Tibial artery (tissue), 4 donors: ENCODE measurements at places on chromosomes 11 and 22.

DNA sequence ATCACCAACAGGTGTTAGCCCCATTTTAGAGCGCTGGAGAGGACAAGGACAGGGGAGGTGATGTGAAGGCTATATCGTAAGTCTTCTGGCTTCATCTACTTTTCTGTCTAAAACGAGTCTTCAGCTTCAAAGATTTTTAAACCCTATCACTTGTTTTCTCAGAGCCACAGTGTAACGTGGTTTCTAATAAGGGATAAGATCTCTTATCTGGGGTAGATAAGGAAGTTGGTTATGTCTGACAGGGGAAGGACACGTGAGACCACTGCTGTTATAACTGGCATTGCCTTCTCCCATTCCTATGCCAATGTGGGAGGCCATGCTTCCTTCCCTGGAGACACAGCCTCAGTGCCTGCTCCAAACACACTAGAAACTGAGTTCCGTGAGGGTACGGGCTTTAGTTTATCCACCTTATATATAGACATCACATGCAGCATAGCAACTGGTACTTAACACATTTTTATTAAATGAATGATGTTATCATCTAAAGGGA is 39.3 kb downstream of the LARGE2 start:
- DNase-seq: no peak

DNA sequence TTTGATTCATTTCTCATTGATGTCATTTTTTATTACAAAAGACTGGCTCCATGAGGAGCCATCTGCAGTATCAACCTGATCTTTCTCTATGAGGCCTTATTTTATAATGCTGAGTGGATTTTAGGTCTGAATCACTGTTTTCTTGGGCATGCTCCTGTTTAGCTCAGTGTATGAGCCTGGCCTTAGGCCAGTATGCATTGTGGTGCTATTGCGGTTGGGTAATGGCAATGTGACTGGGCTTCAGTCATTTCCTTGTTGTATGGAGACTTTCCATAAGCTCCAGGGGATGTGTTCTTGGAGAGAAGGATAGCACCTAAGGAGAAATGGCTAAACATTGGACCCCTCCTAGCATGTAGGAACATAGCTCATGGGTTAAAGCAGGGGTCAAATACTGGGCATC is 293.2 kb downstream of the NELL1 start:
- DNase-seq: no peak

- DNase-seq: no peak
These were observed 644 bp downstream of the YPEL4 start for GRCh38 chr11:57648801-57649735.

- no peak for DNase-seq
These were observed 4.2 kb downstream of the SEPTIN5 start for GRCh38 chr22:19718456-19719049.

DNA sequence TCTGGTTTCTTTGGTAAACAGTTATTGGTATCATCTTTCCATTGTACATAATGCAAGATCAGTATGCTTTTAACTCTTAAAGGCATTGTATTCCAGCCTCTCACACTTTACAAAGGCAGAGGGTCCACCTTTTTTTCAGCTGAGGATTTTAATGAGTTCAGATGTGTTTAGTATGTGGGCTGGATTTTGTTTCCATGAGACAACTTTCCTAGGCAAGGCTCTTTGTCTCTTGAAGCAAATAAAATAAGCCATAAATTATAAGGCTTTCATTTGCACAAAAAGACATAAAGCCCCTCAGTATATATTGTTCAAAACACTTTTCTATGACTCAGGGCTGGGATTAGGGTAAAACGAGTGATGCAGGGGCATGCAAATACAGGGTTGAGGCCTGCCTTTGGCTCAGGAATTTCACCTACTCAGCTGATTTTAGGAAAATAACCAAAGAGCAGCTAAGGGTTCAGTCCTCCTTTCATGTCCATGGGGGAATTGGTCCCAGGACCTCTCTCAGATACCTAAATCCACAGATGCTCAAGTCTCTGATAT is 7.6 kb downstream of the MMP20 start:
- DNase-seq: no peak

GRCh38 chr22:17707526-17707925 is 66.7 kb downstream of the BID start:
- DNase-seq: no peak
